ENCODE measurements at places on chromosomes 3 and 15.

GRCh38 chr3:11047500-11047899, 55.0 kb downstream of the SLC6A1 start:
- no peak for DNase-seq

DNA sequence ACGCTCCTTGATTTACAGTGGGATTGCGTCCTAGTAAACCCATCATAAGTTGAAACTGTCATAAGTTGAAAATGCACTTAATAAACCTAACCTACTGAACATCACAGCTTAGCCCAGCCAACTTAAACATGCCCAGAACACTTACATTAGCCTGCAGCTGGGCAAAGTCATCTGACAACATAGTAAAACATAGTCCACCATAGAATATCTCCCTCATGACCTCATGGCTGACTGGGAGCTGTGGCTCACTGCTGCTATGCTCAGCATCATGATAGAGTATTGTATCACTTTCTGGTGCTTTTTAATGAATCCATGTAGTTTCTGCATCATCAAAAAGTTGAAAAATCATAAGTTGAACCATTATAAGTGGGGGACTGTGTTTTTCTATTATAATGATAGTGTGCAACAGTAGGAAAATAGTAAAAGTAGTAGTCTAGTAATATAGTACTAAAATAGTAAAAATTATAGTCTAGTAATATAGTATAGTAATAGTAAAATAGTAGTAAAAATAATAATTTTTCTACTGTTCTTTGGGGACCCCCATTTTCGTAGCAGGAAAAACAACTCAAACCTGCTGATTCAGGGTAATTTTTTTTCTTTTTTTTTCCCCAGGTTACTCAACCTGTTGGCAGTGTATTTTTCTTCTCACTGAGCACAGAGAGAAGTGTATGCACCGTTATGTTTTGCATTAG, 233.5 kb downstream of the MYRIP start:
- DNase-seq, result peak; percentile 3

DNA sequence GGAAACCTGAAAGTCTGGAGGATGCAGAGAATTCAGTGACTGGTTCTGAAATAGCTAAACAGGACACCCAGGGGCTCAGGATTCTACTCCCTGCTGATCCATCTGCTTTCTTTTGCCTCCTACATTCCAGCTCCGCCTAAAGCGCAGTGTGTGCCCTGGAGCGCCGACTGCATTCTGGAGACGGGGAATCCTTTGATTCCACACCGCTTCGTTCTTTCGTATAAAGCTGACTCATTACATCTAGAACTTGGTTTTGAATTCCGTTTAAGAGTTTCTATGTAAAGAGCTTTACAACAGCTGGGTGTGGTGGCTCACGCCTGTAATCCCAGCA, 61.8 kb downstream of the SENP2 start:
- DNase-seq, result no peak

DNA sequence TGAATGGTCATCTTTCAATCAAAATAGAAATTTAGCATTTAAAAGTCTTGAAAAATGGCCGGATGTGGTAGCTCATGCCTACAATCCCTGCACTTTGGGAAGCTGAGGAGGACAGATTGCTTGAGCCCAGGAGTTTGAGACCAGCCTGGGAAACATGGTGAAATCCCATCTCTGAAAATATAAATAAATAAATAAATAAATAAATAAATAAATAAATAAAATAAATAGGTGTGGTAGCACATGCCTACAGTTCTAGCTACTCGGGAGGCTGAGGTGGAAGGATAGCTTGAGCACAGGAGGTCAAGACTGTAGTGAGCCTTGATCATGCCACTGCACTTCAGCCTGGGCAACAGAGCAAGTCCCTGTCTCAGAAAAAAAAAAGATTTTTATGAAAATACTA, 25.9 kb downstream of the SLC30A4 start:
- DNase-seq, result no peak

- DNase-seq, result peak; percentile 92
These were observed 308.6 kb upstream of the ATP11B start for GRCh38 chr3:182484682-182485081.

GRCh38 chr3:5304789-5305683, 117.5 kb downstream of the EDEM1 start:
- DNase-seq, result peak; percentile 48

GRCh38 chr3:182618085-182618732, 175.1 kb upstream of the ATP11B start:
- DNase-seq, result peak; percentile 88

DNA sequence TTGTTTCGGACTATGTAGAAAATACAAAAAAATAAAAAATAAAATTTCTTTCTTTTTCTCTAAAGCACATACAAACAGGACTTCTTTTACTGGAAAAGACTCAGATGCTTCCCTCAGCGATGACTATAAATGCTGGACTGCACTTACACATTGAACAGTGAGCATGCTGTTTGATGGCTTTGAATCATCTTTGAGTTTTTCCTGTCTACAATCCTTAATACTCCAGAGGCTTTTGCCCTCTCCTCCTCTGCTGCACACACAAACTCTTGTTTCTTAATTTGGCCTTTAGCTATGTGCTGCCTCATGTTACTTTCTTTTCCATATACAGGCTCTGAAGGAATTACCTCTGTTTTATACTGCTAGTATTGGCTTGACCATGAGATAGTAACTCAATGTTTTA, 575.1 kb downstream of the EPHA3 start:
- DNase-seq, result no peak

DNA sequence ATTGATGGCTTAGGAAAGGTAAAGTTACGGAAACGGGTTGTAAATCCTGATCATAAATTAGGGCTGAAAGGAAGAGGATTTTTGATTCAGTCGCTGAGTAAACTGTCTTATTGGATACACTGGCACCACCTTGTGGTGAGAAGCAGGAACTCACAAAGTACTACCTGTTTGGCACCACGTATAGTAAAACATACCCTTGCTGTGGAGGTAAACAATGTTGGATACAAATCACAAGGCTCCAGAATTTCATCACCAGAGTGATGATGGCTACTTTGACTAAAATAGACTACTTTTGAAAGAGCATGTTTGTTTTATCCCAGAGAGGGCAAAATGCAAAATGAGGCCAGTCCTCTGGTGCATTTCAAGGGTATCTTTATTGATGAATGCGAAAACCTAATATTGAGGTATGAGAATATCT, 216.9 kb downstream of the IGSF11 start:
- DNase-seq, result peak; percentile 36

DNA sequence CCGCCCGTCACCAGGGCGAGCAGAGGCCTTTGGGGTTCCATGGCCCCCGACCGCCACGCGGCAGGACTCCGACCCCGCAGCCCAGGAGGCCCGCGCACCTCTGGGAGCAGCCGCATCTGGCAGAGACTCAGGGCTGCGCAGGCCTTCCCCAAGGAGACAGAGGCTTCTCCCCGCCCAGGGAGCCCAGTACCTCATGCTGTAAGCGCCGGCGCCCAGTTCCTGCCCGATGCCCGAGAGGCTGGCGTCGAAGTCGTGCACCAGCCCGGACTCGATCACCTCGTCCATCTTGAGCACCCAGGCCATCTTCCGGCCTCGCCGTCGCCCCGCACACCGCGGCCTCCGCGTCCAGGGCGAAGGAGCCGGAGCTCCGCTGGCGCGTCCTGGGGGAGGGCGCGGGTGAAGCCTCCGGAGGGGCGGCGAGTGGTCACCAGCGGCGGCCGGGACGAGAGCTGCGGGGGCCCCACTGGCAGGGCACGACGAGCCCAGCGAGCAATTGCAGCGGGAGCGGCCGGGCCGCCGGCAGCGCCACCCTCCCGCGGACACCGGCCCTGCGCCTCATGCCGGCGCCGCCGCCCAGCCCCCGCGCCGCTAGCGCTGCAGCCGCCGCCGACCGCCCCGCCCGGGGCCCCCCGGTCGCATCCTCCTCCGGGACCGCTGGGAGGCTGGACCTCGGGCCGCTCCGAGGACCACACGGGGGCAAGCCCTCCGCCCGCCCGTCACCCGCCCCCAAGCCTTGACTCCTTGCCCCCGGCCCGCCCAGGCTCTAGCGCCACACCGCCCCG, 468 bp downstream of the UBP1 start:
- peak; percentile 67 for DNase-seq

DNA sequence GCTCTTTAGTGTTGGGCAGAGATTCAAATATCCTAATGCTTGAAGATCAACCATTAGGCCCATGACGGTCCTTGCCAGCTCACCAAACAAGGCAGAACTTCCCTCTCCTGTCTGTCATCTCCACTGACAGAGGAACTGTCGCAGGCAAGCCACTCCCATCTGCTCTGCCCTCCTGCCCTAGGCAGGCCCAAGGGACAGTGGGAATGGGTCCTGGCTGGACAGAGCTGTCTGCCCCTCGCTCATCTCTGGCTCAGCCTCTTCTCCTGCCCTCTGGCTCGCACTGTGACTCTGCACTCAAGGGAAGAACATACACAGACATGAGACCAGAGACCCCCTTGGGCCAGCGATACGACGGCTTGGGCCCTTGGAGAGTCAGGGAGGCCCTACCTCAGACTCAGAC, 7.6 kb upstream of the MUSTN1 start:
- DNase-seq, result no peak

DNA sequence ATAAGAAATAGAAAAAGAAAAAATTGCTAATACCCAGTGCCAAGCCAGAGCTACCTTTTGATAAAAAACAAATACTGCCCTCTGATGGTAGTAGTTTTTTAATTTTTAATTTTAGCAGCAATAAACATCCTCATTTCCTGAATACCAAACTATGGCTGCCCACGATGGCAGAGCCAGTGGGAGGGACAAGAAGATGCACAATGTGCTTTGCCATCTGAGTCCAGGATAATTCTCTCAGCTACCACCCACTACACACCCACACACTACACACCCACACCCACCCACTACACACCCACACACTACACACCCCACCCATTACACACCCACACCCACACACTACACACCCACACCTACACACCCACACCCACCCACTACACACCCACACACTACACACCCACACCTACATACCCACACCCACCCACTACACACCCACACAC, 17.8 kb downstream of the CEP19 start:
- no peak for DNase-seq

- DNase-seq, result no peak
These were observed 25.7 kb downstream of the GJD2 start for GRCh38 chr15:34729056-34729455.

- DNase-seq, result no peak
These were observed 138.2 kb downstream of the UBE2E2 start for GRCh38 chr3:23341147-23341838.

GRCh38 chr3:132421832-132422231, 4.5 kb downstream of the DNAJC13 start:
- no peak for DNase-seq

- no peak for DNase-seq
These were observed 87.7 kb downstream of the RBPMS2 start for GRCh38 chr15:64687688-64688087.

- peak; percentile 23 for DNase-seq
These were observed 85.7 kb downstream of the ST6GAL1 start for GRCh38 chr3:187015903-187016638.

DNA sequence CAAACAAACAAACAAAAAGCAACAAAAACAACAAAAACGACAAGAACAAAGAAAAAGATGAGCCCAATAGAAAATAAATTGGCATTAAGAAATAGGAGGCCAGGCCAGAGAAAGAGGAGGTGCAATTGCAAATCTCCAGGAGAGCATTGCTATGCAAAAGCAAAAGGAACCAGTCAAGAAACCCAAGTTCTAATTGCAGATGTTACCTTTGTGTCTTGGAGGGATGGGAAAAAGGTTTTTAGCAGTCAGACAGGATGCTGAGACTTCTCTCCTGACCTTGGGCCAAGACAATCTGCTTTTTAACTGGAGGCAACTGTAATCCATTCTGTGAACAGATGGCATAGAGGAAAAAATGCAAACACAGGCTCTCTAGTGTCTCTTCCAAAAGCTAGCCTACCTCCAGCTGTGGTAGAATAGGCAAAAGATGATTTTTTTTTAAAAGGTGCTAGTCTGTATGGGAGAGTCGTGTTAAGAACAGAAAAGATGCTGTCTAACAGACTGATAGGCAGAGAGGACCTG, 56.4 kb downstream of the LSAMP start:
- peak; percentile 91 for DNase-seq

DNA sequence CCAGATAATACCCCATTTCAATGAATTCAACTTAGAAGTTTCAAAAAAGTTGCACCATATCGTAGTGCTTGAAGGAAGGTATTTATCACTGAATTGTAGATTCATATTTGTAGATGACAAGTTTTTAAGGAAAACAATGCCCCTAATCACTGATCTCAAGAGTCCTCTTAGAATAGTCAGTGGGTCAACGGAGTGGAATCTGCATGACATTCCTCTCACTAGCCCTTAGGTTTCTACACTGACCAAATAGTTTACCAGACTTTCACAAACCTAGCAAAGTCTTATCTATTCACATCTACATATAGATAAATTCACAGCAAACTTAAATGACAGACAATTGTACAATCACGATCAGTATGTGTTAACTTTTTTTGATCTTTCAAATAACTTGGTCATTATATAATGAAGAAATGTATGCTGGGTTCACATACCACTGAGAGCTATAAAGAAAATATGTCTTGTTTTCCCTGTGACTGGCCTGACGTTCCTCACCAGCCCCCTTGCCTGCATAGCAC, 35.7 kb upstream of the PHLDB2 start:
- no peak for DNase-seq

DNA sequence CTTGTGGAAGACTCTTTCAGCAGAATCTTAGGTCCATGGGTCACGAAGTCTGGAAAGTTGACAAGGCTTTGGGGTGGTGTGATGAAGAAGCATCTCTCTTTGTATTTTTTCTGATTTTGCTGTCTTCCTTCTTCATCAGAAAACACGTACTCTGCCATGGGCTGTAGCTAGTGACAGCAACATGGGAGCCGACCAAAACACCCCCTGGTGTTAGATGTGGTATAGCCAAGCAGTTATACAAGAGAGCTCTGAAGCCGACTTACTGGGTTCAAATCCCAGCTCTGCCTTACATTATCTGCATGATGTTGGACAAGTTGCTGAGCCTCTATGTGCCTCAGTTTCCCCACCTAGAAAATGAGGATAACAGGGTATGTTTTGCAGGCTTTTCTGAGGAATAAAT, 32.9 kb upstream of the LYZL4 start:
- no peak for DNase-seq

DNA sequence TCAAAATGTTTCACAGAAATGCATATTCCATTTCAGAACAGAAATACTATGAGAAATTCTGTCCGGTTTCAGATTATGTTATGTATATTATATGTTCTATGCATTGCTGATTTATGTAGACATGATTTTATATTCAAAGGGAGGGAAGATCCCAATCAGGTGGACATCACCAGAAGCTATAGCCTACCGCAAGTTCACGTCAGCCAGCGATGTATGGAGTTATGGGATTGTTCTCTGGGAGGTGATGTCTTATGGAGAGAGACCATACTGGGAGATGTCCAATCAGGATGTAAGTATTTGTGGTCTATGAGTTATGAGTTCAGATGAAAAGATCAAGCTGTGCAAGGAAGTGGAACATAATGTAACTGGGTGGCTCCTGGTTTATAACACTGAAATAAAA, 341.7 kb downstream of the EPHA3 start:
- DNase-seq, result no peak

Data from NCI-H69 (cell line).